Ovary (tissue), 10 donors: ENCODE measurements at places on chromosomes 4 and X.
A peak's percentile ranks its signal among the peaks of the same experiment; 100 is the strongest.

DNA sequence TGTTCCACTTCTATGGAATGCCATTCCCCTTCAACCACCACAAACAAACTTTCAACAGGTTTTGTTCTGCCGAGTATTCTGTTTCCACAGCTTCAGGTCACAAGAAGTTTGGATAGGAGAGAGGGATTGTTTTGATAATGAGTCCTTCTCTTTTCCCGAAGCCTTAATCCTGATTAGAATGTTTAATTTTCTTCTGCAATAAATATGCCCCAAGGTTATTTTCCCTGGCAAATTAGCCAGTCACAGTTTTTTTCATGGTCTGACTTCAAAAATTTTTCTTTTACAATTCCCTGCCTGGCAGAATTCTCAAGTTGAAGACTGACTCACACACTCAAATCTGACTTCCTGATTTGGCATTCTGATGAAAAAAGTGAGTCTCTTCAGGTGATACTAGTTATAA lies 33.1 kb upstream of the EDNRA start:
- DNase-seq, result no peak

- DNase-seq, result no peak
These were observed 249.2 kb downstream of the TENM3 start for GRCh38 chr4:182492423-182492822.

DNA sequence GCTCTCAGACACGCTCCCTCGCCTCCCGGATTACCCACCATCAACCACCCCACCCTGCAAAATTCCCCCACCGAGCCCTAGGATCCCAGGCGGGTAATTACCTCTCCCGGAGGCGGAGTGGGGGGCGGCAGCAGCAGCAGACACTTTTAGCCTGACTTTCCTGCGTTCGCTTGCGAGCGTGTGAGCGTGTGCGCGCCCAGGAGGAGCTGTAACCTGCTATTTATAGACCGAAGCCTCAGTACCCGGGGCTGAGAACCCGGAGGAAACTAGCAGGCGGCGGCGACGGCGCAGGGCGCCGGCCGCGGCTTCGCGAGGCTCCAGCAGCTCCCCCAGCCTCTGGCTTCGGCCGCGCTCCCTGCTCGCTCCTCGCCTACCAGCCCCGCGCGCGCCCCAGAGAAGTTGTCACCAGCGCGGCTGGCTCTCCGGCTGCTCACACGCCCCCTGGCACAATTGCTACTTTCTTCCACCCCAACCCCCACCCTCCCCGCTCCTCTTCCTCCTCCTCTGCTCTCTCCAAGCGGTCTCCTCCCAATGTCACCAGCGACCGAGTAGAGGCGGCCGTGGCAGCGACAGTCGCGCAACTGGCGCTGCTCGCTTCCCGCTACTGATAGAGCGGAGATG lies at the start of gene INPP4B:
Gene INPP4B, minus strand, starts transcription at position 194 of the 621 bp plus-strand sequence.
- peak; percentile 53 for DNase-seq

DNA sequence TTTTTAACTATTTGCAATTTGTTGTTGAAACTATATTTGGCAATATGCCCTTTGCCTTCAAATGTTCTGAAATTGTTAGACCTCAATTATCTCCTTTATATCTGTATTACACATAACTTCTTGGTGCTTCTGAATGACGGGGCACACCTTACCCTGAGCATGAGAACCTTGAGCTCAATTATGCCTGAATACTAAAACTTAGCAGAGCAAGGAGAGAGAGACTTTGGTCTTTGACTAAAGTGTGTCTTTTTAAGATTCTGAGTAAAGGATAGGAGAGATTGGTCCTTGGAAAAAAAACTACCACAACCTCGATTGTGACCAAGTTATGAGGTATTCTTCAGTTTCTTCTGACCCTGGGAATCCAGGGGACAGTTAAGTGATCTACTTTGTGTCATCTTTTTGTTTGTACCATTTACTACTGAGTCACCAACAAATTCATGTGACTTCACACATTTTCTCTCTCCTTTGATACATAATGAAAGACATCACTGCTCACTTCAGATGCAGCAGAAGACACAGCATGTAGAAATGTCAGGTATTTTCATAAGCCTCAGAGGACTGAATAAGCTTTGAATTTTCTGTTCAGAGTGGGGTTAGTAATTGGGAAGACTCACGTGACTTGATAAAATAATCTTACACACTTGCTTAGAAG lies 51.4 kb downstream of the PTTG2 start:
- no peak for DNase-seq

DNA sequence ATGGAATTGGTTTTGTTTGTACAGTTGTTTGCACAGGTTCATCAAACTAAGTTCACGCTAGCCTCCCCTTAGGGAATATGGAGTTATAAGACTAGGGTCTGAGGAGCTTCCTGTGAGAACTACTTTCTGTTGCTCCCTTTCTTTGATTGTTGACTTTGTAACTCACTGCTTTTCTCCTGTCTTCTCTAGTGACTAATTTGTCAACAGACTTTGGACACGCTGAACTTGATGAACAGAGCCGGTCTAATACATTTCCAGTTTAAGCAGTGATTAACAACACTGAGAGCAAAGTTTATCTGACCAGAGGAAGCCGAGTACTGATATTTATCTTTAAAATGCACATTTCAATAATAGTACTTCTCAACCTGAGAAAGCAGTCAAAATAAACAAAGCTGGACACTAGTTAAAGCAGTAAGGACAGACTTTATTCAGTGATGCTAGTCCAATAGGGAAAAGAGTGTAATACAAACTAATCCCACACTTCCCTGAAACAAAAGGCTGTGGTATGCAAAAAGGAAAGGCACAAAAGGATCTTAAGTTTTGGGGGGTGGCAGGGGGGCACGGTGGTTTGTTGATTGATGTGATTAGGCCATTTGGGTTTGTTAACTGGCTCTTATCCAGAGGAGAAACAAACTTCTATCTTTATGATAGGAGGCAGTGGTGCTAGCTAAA lies 2.7 kb upstream of the NUDT9 start:
- no peak for DNase-seq

DNA sequence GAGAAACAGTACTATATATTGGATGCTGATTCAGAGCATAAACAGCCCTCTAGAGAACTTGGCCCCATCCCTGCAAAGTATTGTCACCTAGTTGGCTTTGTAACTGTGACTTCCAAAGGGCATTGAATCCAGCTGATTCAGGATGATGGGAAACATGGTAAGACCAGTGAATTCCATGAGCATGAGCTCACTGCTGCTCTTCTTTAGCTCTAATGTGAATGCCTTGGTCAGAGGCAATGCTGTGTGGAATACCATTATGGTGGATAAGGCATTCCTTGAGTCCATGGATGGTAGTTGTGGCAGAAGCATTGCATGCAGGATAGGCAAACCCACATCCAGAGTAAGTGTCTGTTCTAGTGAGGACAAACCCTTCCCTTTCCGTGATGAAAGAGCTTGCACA lies 365.6 kb upstream of the EDA2R start:
- DNase-seq, result no peak

DNA sequence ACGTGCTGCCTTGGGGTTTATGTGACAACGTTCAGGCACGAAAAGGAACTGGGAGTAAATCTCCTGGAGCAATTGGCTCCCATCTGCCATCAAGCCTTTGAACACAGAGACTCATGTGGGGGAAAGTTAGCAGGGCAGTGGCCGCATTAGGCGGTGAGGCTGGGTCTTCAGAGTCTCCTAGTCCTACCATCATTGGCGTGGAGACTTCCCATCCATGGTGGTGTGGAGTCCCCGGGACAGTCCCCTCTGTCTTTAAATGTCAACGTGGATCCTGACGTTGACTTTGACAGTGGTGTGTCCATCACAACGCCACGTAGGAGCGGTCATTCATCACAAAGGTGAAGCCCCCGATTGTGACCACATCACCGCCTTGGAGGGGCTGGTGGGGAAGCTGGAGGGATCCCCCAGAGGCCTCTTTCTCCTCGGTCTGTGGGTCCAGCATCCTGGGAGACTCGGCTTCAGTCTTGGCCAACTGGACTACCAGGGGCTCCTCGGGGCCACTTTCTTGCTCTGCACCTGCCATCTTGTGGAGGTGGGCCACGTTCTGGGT lies 21.8 kb downstream of the CRLF2 start:
- DNase-seq, result no peak

GRCh38 chr4:40419231-40419912 lies 84.2 kb downstream of the CHRNA9 start:
- no peak for DNase-seq

DNA sequence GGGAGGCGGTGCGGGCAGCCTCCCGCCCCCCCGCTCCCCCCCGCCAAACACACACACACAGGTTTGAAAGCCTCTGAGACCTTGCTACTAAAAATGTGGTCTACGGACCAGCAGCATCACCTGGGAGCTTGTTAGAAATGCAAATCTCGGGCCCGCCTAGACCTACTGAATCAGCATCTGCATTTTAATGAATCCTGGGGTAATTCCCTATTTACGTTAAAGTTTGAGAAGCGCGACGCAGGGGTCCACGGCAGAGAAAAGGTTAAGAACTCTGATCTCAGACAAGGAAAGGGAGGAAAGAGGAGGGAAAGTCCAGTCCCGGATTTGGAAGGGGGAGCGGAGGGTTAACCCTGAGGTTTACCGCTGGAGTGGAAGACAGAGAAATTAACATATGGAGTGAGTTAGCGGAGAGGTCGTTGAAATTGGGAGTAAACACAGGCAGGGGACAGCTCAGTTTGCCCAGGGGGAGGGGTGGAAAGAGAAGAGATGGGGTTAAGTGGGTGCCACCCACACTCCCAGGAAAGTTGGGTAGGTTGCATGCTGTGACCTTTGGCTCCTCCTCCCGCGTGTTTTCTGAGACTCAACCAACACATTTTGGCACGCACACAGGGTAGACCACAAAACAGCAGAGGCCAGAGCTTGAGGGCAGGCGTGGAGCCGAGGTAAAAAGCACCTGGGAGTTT lies 483.6 kb downstream of the BCOR start:
- no peak for DNase-seq

DNA sequence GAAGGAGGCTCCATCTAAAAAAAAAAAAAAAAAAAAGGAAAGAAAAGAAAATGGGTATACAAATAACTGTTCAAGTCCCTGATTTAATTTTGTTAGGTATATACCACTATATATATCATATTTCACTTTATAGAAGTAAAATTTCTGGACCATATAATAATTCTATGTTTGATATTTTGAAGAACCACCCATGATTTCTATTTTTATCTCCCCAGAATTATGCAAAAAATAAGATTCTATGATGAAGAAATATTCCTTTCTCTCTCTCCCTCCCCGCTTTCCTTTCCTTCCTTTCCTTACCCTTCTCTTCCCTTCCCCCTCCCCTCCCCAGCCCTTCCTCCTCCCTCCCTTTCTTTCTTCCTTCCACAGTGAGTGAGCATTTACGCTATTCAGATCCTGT lies 337.5 kb upstream of the SPANXN4 start:
- DNase-seq, result no peak

GRCh38 chrX:37679230-37679629 lies 6.4 kb upstream of the XK start:
- no peak for DNase-seq

DNA sequence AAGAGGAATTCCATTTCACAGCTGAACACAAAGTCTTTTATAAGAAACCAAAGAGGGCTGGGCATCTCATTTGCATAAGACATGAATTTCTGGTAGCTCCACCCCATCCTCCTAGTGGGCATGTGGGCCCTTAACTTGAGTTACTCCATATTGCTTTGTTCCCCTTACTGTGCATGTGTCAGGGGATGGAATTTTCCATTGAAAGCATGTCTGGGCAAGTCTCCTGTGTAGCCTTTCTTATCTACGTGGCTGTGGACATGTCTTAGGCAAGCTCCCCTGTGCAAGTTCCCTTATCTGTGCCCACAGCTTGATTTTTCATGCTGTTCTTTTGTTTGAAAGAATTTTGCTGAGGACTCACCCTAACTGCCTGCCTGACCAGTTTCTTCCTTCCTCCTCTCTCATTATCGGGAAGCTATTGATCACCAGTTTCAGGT lies 123.5 kb upstream of the JADE1 start:
- DNase-seq, result no peak

- DNase-seq, result no peak
These were observed 212.1 kb upstream of the ATP6AP2 start for GRCh38 chrX:40368611-40369061.

DNA sequence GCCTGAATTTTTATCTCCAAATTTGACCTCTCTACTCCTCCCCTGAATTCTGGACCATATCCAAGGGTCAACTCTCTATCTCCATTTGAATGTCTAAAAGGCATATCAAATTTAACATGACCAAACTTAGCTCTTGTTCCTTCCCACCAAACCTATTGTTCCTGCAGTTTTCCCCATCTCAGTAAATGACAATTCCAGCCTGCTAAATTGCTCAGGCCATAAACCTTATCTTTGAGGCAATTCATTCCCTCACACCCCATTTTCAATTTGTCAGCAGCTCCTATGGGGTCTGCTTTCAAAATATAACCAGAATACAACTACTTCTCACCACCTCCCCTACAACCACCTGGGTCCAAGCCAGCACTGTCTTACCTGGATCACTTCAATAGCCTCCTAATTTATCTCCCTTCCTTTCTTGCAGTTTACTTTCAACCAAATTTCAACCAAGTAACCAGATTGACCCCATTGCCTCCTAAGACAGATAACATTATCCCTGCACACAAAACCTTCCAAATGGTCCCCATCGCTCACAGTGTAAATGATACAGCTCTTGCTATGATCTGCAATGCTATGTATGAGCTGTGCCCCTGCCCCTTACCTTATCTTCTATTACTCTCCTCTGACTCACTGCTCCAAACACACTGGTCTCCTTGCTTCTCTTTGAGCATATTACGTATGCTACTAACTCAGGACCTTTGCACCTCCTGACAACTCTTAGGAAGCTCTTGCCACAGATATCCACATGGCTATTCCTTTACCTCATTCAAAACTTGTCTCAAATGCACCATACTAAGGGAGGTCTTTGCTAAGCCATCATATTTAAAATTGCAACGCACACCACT lies 66.0 kb downstream of the CAMK2D start:
- DNase-seq, result no peak

GRCh38 chr4:25523405-25523804 lies 132.2 kb upstream of the SLC34A2 start:
- no peak for DNase-seq

GRCh38 chr4:9703391-9703790 lies 78.0 kb upstream of the DRD5 start:
- DNase-seq, result peak; percentile 41

DNA sequence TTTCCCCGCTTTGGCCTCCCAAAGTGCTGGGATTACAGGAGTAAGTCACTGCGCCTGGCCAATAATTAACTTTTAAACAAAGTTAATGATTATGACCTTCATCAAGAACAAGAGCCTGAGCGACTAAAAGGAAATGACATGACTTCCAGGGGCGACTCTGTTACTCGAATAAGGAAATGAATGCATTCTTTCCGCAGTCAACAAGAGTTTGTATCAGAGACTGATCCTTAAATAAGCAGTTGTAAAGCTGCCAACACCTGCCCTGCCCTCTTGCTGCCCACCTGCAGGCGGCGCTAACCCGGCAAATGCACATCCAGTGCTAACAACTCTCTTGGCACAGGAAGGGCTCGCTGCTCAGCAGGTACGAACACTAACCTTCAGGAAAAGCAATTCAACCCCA lies 27.3 kb downstream of the WDR1 start:
- peak; percentile 33 for DNase-seq

DNA sequence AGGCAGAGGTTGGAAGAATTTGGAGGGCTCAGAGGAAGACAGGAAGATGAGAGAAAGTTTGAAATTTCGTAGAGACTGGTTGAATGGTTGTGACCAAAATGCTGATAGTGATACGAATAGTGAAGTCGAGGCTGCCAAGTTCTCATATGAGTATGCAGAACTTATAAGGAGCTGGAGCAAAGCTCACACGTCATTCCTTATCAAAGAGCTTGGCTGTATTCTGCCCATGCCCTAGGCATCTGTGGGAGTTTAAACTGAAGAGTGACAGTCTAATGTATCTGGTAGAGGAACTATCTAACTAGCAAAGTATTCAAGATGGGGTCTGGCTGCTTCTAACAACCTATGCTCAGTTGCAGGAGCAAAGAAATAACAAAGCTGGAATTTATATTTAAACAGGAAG lies 102.1 kb downstream of the PCDH18 start:
- DNase-seq, result no peak
